ENCODE measurements at places on chromosomes 12 and 14.
A peak's percentile ranks its signal among the peaks of the same experiment; 100 is the strongest.

DNA sequence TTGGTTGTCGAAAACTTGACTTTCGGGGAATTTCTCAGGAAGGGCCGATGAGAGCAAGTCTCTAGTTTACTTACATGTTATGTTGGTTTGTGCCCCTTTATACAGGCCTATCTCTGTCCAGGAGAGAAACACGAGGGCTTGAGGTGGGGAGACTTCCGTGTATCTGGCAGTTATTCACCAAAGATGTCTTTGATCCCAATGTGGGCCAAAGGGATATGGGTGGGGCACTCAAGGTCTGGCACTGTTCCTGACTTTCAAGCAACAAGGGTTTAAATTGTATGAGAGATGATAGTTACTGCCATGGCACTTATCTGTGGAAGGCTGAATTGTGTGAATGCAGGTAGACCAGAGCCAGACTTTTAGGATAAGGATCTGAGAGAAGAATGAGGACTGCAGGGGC, 137.2 kb upstream of the DHRS4 start:
- DNase-seq, result no peak

DNA sequence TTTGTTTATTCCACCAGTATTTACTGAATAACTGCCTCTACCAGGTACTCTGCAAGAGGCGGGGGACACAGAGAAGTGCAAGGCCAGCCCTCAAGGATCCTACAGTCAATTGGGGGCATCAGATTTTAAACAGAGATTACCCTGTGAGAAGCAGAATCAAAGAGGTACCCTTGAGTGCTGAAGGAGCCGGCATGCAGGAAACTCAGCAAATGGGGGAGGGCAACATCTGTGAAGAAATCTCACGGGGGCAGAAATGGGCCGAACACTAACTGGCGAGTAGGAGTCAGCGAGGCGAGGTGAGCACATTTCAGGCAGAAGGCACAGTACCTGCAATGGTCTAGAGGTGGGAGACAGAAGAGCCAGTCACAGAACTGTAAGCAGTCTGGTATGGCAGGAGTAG, 9.0 kb downstream of the GALNT6 start:
- DNase-seq, result no peak

GRCh38 chr14:20195911-20196310, 5.2 kb downstream of the OR11G2 start:
- DNase-seq, result no peak

DNA sequence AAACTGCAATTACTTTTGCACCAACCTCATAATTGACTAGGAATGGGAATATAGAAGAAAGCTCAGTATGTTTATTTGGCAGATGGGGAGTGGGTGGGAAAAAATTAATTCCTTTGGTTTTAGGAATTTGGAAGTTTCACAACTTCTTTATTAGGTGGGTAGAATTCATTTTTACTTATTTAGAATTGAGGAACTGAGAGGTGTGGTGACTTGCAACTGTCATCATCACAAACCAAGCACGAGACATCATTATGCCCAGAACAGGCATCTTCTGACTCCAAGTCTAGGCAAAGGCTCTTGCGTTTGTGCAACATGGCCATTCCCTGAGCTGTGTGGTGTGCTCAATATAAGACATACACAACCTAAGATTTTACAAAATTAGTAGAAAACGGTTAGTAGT, 380.0 kb downstream of the ATP23 start:
- DNase-seq, result no peak

DNA sequence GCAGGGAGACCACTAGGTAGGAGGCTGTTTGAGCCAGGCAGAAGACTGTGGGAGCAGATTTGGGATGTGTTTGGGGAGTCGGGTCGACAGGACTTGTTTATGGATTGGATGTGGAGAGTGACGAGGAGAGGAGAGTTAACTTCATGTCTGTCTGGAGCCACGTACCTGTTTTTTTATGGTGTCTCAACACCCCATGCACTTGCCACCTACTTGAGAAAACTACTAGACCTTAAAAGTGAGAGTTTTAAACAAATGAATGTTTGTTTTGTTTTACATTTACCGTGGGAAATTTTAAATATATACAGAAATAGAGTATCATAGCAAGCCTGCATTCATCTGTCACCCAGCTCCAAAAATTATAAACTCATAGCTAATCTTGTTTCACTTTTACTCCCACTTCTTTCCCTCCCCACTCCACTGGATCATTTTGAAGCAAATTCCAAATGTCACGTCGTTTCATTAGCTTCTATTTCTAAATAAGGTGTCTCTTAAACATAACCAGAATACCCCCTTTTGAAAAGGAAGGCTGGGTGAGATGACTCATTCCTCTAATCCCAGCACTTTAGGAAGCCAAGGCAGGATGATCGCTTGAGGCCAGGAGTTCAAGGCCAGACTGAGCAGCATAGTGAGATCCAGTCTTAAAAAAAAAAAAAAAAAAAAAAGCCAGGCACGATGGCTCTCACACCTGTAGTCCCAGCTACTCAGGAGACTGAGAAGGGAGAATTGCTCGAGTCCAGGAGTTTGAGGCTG, 136.2 kb downstream of the ANO6 start:
- DNase-seq, result no peak

- DNase-seq, result no peak
These were observed 162.4 kb downstream of the C12orf75 start for GRCh38 chr12:105492591-105493545.

- DNase-seq, result no peak
These were observed at the start of gene INHBE for GRCh38 chr12:57454566-57455373. INHBE (plus strand) TSS chr12:57455307; CDS start chr12:57455537, 230 bp downstream.

DNA sequence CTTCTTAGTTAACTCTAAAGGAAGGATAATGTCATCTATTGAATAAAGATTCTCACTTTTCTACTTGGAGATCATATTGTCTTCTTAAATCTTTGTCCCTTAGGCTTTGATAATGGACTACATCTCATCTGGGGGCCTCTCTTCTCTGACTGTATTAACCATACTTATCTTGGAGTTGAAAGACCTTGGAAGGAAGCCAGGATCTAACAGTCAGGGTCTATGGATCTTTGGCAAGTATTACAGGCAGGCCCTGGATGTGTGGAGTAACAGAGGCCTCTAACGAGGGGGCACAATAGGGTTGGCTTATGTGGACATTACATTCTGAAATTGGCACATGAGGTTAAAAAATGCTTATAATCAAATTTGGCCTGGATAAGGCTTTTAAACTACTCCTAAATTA, 513.8 kb downstream of the NRXN3 start:
- DNase-seq, result no peak

DNA sequence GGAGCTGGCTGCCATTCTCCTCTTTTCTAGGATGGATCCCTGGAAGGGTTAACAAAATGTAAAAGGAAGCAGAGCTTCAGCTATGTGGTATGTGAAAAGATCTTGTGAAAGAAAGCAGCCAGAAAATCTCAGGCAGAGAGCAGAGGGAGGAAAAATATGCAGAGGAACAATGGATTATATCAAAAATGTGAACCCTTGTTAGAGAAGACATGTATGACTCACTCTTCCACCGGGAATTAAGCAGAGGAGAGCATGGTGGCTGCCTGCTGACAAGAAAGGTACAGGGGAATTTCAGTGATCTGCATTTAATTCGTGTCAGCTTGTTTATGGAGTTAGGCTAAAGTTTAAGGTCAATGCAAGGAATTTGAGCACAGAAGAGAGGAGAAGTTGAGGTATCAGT, 46.3 kb downstream of the KCNA1 start:
- DNase-seq, result no peak

DNA sequence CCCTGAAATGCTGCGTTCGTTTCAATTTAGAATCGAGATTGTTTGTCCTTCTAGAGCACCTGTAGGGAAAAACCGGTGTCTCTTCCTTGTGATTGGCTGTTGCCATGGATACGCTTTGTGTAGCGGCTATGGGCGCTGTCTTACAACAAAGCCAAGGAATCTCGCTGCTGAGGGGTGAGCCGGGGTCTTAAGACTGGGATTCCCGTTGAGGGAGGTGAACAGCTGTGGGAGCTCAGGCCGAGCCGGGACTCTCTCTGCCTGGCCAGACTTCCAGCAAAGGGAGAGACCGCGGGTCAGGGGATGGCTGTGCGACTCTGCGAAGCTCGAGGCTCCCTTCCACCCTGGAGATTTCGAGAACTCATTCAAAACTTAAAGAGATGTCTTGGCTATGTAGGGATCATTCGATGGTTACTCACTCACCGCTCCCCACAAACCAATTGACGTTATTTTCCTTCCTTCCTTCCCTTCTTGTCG, at the start of the genes LRRIQ1 and TSPAN19:
Gene LRRIQ1, plus strand, starts transcription at position 118 of the 474 bp plus-strand sequence. CDS start 1,826 bp downstream, outside the sequence.
Gene TSPAN19, minus strand, starts transcription at position 44 of the 474 bp plus-strand sequence. CDS start 6,331 bp downstream, outside the sequence.
- peak; percentile 64 for DNase-seq

GRCh38 chr12:105822131-105823105, 316.3 kb downstream of the NUAK1 start:
- no peak for DNase-seq

GRCh38 chr14:65804439-65805112, 392.0 kb downstream of the FUT8 start:
- no peak for DNase-seq

DNA sequence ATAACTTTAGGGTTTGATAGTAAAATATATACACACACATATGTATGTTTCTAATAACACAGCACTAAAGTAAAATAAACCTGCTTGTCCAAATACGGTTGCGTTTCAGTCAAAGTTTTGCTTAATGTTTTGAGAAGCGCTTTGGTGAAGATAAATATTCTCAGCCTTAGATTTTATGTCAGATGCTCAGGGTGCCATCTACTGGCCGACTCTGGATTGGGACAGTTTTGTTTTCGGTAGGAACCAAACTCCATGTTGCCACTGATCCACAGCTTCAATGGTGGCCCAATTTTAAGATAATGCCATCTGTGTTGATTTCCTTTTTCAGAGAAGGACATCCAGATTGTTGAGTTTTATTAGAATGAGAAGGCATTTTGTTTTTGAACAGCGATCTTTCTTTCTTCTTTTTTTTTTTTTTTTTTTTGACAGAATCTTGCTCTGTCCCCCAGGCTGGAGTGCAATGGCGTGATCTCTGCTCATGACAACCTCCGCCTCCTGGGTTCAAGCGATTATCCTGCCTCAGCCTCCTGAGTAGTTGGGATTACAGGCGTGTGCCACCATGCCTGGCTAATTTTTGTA, 43.1 kb downstream of the LLPH start:
- DNase-seq, result peak; percentile 38

DNA sequence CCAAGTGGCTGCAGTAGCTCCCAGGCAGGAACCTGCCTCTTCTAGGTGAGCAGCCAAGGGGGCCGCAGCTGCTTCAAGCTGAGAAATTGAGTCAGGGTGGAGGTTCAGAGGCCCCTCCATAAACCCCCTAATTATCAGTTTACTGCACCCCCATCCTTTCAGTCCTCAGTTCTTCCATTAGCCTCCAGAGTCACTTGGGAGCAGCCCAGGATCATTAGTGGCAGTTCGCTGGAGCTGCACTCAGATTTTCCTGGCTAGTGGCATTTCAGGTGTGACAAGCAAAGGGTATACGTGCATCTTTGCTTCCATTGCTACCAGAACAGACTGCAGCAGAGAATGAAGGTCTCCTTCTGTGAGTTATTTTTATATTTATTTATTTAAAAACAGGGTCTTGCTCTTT, 358.7 kb downstream of the FUT8 start:
- DNase-seq, result no peak

- no peak for DNase-seq
These were observed 77.8 kb upstream of the BTG1 start for GRCh38 chr12:92223481-92223880.

DNA sequence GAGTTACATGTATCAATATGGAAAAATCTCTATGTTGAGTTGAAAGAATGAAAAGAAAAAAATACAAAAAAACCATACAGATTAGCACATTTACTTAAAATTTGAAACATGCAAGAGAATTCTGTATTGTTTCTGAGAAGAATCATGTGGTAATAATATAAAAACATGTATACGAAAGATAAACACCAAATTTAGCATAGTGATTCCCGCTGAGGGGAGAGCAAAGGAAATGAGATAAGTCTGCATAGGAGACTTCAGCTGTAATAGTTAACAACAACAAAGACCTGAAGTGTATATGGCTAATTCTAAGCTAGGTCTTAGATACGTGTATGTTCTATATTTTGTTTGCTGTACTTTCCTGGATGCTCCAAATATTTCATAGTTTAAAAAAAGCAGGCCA, 46.5 kb downstream of the FNTB start:
- DNase-seq, result no peak

DNA sequence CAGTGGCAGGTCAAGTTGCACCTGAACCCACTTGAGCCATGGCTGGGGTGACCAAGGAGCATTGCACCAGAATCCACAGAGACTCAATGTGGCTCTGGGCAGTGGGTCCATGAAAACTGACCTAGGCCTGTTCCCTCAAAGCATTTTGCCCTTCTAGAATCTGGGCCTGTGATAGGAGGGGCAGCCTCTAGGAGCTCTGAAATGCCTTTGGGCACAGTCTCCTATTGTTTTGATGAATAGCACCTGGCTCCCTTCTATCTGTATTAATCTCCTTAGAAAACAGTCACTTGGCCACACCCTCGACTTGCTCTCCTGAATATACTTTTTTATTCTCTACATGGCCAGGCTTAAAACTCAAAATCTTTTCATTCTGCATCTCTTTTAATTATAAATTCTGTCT, 14.1 kb upstream of the KRAS start:
- no peak for DNase-seq

DNA sequence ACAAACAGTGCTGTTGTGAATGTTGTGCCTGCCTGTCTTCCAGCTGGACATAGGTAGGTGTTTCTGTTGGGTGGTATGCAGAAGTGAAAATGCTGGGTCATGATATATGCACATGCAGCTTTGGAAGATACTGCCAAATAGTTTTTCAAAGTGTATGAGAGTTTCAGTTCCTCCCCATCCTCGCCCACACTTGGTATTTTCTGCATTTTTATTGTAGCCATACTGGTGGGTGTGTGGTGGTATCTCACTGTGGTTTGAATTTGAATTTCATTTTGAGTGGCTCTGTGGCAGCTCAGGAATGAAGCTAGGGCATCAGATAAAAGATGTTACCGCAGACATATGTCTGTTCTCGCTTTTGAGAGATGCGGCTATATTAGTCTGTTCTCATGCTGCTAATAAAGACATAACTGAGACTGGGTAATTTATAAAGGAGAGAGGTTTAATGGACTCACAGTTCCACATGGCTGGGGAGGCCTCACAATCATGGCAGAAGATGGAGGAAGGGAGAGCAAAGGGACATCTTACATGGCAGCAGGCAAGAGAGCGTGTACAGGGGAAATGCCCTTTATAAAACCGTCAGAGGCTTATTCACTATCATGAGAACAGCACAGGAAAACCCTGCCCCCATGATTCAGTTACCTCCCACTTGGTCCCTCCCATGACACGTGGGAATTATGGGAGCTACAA, 183.1 kb downstream of the CAND1 start:
- no peak for DNase-seq

DNA sequence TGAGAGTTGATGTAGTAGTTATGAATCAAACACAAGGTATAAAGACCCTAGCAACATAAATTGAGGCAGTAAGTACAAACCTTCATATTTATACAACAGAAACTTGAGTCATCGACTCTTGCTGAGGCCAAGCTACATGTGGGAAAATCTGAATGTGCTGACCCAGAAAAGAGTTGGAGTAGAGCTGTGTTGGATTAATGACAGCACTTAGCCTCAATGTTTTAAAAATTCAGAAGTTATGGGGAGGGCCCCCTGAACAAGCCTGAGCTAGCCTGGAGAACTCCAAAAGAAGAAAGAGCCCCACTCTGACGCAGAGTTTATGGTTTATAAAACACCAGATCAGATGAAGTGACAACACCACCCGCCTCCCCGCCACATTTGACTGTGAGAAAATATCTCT, 100.0 kb downstream of the DUSP6 start:
- DNase-seq, result no peak

- DNase-seq, result no peak
These were observed 256.2 kb downstream of the BCL11B start for GRCh38 chr14:99015833-99016232.

GRCh38 chr12:82758749-82759330, 72.1 kb downstream of the TMTC2 start:
- DNase-seq, result peak; percentile 62
